Neural progenitor cell (in vitro differentiated cells): ENCODE measurements at places on chromosomes 2 and 18.

GRCh38 chr18:21393986-21394385 lies 152.0 kb downstream of the GREB1L start:
- no peak for DNase-seq

DNA sequence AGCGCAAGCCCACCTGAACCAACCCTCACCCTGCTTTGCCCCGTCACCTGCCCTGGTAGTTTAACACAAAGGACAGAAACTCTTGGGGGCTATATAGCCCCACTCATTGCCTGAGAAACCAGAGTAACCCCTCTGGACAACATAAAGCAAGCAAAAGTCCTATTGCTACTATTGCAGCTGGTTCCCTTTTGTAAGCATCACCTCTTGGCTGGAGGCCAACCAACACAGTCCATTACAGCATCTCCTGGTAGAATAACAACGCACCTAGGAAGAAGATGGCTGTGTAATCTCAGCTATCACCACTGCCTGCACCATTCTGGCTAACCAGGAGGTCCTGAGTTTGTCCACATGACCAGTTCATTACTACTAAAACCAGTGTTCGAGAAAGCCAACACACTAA lies 36.4 kb downstream of the FLACC1 start:
- no peak for DNase-seq

- no peak for DNase-seq
These were observed 103.6 kb upstream of the SMAD2 start for GRCh38 chr18:48033790-48034650.

DNA sequence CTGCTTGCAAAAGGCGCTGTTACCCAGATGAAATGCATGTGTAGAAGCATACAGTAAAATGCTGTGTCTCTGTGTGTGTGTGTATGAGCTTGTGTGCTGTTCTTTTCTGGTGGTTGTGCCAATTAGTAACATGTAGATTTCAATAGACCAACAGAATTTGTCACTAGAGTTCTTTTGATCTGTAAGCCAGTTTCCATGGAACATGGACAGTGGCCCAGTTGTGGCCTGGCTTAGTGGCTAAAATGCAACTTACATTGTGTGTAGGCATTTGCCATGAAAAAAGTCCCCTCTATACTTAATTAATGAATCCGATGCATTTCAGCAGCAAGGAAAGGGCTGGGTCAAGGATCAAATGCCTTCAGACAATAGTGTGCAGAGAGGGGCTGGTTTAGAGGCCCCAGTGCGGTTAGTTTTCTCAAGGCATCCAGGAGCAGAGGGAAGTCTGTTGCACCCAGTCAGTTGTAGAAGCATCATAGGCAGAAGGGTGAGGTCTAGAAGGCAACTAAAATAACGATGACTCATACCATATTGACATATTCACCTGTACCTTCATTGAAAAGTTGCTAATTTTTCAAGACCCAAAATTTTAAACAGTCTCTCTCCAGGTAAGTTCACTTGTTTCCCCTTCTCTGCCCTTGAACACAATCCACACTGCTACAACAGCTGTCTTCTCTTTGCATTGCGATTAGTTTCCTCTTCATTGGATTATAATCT lies 366.9 kb upstream of the SPRED2 start:
- peak; percentile 41 for DNase-seq

GRCh38 chr18:11817229-11817628 lies 34.0 kb upstream of the CHMP1B start:
- no peak for DNase-seq

DNA sequence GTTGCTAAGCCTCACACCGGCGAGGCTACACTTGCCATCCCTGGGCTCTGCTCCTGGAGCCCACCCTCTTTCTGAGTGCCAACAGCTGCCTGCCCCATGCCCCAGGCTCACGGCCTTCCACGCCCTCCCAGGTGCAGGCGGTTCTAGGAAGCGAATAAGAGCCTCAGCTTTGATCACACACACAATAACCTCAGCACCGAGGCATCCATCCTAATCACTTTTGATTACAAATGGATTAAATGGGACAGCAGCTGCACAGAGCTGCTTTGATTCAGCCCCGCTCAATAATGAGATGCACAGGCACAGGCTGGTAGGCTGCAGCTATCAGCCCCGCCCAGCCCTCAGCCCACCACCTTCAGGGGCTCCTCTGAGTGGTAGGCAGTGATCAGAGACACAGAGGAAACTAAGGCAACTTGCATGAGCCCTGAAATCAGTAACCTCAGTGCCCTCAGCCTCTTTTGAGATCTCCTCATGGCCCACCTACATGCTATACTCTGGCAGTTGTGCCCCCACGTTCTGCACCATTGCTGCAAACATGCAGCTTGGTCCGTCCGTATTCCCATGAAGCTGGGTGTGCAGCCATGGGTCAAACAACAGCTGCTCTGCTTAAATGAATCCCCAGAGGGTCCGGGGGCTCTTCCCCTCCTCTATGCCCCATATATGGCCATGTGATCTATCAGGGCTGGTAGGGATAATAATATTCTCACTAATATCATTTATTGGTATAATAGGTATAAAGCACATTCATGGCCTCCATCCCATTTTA lies 171.4 kb downstream of the SETBP1 start:
- DNase-seq: peak; percentile 32

DNA sequence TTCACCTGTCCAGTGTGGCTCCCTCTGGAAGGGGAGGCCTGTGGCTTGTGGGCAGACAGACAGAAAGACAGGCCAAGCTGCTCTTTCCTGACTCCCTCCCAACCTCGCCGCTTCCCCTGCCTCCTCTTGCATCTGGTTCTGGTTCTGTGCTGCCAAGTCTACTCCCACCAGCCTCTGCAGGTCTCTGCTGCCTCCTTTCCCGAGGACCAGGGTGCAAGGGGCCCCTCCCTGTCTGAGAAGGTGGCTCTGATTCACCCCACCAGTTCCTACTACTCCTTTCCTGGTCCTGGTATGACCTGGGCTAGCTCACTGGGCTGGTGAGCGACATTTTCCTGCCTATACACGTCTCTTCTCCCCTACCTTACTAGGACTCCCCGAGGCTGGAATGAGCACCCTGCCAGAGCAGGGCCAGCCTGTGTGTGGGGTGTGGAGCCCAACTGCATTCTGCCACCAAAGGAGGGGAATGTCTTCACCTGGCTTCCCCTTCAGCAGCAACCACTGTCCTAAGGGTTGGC lies 238.5 kb downstream of the CELF4 start:
- no peak for DNase-seq

DNA sequence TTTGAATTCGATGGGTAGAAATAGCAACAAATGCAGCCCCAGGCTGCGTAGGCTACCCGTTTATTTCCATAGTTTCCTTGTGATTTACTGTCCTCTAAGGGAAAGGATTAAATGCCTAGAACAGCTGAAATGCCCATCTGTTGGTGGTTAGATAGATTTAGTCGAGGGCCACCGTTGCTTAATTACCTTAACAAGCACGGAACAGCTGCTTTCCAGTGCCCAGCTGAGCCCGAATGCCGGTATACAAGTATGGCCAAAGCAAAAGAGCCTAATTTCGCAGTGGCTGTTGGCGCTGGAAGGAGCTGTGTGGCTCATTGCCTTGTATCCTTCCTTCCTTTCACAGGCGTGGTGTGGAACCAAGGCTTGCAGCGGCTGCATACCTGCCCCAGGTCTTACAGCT lies 109.1 kb downstream of the CABLES1 start:
- DNase-seq: peak; percentile 14

DNA sequence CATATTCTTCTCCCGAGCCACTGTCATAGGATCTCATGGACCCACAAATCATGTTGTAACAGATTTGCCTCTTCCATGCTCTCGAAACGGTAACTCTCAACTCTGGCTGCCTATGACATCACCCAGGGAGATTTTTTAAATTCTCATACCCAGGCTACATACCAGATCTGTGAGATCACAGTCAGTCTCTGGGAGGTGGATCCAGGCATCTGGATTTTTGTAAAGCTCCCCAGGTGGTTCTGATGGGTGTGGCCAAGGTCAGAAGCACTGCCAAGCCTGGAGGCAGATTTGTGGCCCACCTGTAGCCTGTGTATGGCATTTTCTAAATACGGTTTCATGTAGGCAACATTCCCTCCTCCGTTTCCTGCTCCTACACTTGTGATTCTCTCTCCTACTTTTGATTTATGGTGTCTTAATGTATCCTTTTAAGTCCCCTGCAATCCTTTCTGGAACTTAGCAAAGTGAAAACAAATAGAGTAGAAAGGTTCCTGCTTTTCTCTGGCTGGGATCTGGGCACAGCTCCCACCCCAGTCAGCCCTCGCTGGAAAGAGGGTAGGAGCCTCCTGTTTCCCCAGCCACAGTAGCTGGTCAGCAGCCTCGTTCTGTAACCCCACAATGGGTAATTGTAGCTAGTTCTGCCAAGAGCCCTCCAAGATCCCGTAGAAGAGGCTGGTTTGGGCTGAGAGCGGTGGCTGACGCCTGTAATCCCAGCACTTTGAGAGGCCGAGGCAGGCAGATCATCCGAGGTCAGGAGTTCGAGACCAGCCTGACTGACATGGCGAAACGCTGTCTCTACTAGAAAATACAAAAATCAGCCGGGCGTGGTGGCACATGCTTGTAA lies 96.2 kb downstream of the KLHL29 start:
- no peak for DNase-seq

GRCh38 chr2:27088634-27089033 lies 2.1 kb downstream of the KHK start:
- no peak for DNase-seq

GRCh38 chr2:29562896-29563295 lies 358.5 kb downstream of the ALK start:
- no peak for DNase-seq

DNA sequence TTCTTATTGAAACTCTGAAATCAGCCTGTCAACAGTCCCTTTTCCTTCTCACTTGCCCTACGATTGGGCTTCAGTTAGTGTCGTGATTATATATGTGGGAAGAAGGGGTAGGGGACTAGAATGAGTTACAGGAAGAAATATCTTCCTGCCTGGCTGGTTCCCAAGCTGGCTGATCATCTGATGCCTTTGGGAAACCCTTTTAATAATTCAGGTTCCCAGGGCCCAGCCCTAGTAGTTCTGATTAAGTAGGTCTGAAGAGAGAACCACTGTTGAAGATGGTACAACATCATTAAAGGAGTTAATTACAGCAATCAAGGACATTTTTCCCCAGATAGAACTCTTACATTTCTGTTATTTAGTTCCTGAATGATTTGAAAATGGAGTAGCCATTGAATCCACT lies 110.1 kb upstream of the EML6 start:
- no peak for DNase-seq

- no peak for DNase-seq
These were observed 51.5 kb downstream of the NCK2 start for GRCh38 chr2:105796131-105796638.

DNA sequence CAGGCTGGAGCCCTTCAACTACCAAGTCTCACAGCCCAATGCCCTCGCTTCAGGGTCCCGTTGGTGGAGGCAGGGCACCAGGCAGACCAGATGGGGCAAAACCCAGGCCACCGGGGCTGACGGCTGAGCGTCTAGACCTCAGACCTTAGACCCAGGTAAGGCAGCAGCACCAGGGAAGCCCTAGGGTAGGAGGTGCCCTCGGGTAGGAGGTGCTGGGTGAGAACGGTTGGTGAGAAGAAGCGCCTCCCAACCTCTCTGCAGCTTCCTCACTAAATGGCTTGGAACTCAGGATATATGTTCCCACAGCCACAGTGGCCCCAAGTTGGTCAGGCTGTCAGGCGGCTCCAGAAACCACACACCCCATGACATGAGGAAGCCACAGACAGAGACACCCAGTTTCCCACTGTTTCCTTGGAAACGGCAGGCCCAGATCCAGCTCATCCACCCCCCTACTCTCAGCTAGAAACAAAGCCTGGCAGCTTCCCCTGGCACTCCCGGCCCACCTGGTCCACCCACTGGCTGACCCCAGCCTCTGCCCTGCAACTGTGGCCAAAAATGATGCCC lies 13.1 kb upstream of the MLPH start:
- DNase-seq: no peak

DNA sequence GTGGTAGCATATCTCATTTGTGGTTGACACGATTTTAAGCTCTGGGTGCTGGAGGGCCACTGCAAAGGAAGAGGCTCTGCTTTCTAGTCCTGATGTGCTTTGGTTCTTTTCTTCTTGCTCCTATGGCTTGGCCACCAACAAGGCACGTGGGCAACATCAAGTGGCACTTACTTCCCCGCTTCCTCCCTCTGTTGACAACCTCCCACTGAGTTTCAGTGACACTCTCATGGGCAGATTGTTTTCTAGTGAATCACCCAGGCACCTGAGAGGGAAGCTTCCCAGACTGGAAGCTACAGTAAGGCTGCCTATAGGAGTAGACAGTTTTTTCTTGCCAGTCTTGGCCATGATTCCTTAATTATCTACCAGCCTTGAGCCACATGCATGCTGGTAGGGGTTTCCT lies 89.0 kb downstream of the NBAS start:
- DNase-seq: no peak

DNA sequence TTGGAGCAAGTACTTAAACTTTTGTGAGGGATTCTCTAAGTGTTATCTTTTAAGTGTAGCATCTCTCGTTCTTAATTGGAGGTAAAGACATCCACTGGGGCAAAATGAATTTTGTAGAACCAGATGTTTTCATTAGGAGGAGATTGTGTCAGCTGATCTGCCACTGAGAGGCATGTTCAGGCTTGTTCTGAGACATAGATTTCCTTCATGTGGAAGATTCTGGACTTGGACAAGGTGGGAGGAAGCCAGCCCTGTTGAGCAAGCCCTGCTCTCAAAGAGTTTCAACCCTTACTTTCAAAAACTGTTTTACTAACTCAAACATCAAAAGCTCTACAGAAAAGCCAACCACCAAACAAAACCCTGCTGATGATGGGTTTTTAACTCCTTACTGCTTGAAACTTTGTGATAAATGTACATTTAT lies 6.5 kb downstream of the MAP4K4 start:
- DNase-seq: no peak

- DNase-seq: no peak
These were observed 2.5 kb downstream of the AGFG1 start for GRCh38 chr2:227474410-227474809.
